ENCODE measurements at places on chromosomes 16 and 17.

- no peak for DNase-seq
Measured at GRCh38 chr17:67562005-67562404, 155.7 kb upstream of the NOL11 start.

GRCh38 chr17:14389681-14390080 lies 88.8 kb downstream of the HS3ST3B1 start:
- no peak for DNase-seq

GRCh38 chr16:86572606-86573005 lies 5.7 kb upstream of the FOXL1 start:
- no peak for DNase-seq

GRCh38 chr16:66261826-66262225 lies 104.7 kb upstream of the CDH5 start:
- no peak for DNase-seq

GRCh38 chr16:12775656-12776236 lies 27.9 kb downstream of the CPPED1 start:
- no peak for DNase-seq

DNA sequence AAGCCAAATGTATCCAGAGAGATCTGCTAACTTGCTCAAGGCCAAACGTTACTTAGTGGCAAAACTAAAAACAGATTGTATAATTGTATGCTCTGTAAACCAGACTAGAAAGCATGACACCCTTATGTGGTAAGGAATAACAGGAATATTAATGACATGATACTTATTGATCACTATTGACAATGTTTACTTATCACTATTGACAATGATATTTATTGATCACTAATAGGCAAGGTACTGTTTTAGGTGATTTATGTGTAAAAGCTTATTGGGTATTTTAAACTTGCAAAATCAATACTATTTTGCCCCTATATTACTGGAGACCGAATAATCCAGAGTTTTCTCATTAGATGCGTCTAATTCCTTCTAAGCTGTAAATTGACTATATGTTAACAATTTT lies 985.1 kb downstream of the CDH11 start:
- no peak for DNase-seq

- no peak for DNase-seq
Measured at GRCh38 chr17:62062302-62062701, 2.8 kb downstream of the MED13 start.

GRCh38 chr17:1313270-1314005 lies 34.0 kb downstream of the TRARG1 start:
- DNase-seq, result no peak

- DNase-seq, result no peak
Measured at GRCh38 chr17:17843096-17843495, 6.3 kb upstream of the SREBF1 start.

GRCh38 chr17:55062921-55063320 lies 94.4 kb downstream of the STXBP4 start:
- no peak for DNase-seq

GRCh38 chr17:42761638-42762037 lies 611 bp downstream of the RAMP2 start:
- DNase-seq, result no peak

DNA sequence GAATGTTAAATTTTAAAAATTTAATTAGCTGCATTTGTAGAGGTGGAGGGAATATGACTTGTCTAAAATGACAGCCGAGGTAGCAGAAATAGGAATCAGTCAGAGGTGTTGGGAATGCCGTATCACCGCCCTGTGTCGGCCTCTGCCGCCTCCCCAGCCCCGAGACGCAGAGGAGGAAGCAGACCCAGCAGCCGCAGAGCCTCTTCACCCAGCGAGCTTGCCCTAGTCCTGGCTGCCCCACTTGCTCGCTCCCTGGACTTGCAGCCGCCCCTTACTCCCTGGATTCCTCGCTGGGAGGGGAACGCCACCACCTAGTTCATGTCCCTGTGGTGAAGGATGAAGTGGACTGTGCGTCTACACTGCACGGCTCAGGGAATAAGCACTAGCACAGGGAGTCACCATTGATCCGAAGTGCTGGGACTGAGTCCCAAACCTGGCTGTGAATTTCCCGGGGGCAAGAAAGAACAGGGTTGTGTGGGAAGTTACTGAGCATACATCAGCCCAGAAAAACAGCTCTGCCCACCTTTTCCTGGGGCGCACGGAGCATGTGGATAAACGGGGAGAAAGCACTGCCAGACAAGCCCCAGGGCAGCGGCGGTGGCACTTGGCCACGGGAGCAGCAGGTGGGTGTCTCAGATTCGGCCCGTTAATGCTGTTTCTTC lies 76.8 kb downstream of the RPTOR start:
- DNase-seq, result no peak

GRCh38 chr17:50680126-50680525 lies 27.6 kb downstream of the ANKRD40 start:
- no peak for DNase-seq

DNA sequence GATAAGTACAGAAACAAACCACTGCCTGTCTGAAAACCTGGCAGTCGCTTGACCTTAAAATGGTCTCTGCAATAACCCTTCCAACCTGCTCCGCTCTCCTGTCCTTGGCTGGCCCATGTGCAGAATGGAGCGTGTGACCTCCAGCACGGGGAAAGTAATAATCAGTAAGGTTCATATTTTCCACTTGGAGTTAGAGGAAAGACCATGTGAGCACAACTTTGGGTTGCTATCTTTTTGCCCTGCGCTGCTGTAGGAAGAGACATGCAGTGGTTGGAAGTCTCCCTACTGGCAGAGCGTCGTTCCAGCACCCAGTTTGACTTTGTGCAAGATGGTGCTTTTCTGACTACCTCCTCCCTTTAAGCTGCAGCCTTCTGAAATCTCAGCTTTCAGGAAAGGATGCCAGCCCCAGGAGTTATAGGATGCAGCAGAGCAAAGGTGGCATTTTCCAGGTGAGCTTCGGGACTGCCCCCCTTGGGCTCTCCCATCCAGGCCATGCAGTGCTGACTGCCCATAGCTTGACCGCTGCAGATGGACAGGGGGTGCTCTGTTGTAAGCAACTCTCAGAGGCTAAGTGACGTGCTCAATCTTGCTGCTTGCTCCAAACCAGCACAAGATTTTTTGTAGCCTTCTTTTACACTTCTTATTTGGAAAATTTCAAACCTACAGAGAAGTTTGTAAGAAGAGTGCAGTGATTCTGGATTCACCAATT lies 110.7 kb upstream of the NOL11 start:
- no peak for DNase-seq

- no peak for DNase-seq
Measured at GRCh38 chr17:78577296-78577695, at the start of gene DNAH17. Gene DNAH17, minus strand, starts transcription at chr17:78577396. Its CDS starts 2,339 bp downstream, at chr17:78575057.

- DNase-seq, result no peak
Measured at GRCh38 chr16:47734081-47734857, 273.1 kb downstream of the PHKB start.

DNA sequence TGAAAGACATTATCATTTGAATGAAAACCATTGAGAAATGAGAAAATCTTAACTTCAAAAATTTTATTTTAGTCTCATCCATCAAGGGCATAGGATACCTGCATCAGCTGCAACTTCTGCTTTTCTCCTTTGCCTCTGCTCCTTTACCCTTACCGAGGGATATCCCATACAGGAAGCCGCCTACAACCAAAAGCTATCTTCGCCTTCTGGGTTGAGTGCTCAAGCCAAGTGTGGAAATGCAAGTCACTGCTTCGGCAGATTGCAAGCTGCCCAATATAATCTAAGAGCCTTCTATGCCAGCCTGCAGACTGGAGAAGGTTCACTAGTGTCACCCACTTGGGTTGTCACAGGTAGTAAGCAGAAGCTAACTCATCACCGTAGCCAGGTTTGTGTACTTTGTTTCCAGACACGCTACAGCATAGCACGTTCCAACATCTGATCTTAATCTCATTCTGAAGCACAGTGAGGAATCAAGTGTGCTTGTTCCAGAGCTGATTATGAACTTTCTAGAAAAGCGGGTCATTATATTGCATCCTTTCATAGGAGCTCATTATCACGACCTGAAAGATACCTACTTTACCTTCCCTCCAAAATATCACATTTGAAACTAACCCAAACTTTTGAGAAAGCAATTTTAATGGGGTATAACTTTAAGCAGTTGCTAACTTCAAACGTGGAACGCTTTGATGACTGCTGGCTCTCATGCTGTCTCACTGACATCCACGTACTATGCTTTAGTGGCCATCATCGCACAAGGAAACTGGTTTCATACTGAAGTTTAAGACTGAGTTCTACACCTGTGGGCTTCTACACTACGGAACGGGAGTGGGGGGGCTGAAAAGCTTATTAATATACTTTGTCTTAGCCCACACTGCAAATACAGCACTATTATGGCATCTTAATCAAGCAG lies 8.0 kb upstream of the UNK start:
- no peak for DNase-seq

GRCh38 chr17:51319186-51319585 lies 58.8 kb downstream of the UTP18 start:
- DNase-seq, result no peak

DNA sequence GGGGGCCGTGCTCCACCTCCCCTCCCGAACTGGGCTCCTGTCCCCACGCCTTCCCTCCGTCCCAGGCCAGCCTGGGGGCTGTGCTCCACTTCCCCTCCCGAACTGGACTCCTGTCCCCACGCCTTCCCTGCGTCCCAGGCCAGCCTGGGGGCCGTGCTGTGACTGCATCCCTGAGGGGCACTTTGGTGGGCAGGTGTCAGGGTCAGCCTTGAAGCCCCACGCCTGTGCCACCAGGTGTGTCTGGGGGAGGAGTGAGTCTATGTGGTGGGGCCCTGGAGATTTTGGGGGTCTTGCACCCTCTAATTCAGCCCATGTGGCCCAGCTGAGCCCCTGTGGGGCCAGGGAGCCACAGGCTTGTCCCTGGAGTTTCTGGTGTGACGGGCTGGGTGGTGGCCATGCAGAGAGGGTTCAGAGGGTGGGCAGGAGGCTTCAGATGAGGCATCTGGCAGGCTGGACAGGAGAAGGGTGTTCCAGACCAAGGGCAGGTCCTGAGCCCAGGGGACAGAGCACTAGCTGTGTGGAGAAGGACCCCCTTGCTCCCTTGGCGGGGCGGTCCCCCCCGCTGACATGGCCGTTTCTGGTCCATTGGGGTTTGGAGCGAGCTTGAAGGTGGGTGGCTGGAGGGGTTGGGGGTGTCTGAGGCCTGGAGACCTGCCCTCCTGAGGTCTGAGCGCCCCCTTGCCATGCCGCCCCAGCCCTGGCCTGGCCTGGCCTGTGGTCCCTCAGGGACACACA lies 8.2 kb downstream of the NHERF2 start:
- no peak for DNase-seq

DNA sequence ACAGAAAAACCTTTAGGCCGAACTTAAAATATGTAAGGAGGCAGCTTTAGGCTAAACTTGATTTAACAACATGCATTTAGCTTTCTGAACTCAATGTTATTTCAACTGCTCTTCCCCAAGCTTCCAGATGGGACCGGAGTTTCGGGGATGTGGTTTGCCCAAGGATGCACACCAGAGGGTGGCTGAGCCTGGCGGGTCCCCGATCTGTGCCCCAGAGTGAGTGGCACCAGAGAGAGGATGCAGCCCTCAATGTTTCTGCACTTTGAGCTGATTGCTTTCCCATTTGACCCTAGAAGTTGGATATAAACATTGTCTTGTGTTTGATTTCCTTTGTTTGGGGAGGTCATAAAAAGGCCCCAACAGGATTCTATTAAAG lies 348.0 kb upstream of the TNRC6C start:
- no peak for DNase-seq

DNA sequence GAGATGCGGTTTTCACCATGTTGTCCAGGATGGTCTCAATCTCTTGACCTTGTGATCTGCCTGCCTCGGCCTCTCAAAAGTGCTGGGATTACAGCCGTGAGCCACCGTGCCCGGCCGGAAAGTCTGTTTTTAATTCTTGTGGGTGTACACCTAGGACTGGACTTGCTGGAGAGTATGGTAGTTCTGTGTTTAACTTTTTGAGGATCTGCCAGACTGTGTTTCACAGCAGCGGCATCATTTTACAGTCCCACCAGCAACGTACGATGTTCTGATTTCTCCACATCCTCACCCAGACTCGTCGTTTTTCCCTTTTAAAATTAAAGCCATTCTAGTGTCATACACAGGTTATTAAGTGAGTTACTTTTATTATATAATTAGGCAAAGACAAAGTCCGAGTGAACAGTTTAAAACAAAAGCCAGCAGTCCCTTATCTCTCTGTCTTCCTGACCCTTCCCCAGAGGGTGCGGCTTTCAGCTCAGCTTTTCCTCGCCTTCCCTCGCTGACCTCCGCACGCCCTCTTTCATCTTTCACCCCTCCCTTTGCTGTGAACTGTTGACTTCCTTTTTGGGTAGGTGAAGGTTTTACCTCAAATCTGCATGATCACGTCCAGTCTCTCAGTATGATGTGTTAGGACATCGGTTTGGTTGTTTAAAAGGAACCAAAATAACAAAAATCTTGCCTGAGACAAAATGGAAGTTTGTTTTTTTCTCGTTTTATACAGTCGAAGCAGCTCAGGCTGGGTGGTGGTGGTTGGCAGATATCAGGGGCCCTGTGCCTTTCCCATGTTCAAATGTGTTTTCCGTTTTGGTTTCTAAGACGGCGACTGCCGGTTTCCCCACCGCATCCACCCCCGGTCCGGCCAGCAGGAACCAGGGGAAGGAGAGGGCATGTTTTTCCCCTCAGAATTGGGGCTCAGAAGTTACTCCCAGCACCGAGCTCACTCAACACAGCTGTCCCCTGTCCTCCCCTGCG lies 18.0 kb downstream of the FAM234A start:
- DNase-seq, result no peak

DNA sequence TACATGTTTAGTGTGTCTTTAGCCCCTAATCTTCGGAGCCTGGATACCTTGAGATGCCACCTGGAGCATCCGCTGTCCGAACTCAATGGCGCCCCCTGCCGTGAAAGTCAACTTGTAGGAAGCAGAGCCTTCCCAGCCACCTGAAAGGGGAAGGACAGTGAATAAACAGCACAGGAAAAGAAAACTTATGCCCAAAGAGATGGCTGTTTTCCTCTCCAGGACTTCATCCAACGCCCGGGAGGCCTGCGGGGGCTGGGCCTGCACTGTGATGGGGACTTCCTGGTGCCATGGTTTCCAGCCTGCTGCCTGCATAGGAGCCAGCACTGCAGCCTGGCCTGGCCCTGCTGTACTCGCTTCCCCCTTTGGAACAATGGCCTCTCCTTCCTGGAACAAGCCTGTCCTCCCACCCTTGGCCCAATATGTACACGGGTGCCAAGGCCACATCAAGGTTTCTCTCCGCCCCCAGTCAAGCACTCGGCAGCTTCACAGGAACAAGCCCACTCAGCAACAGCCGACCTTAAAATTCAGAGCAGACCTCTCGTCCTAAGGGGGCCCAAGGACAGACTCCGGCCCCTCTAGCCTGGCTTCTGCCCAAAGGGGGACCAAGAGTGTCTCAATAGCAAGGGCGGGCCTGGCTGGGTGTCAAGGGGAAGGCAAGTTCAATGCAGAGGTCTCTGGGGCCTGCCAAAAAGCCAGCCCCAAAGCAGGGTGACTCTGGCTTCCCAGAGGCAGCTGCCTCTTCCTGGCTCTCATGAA lies 4.5 kb upstream of the UNC13D start:
- DNase-seq, result peak; percentile 67

DNA sequence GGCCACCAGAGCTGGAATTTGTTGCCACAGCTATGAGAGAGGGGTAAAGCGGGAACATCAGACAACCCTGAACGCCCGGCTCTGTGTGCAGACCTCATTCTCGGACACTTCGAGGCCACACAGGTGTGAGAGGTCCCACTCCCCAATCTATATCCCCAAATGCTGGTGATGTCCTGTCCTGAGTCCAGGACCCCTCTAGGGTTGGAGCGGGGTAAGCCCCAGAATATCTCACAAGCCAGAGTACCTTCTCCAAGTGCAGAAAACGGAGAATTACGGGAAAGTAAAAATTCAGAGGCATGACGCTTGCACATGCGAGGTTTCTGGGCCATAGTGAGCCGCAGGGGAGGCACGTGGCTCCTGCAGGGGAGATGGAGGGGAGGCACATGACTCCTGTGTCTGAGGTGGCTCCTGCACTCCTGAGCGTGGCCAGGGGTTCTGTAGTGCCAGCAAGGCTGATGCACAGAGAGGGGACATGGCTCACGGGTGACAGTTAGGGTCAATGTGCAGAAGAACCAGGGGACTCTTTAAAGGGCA lies 248.0 kb downstream of the RBFOX3 start:
- DNase-seq, result no peak
